ENCODE measurements at places on chromosomes 13 and 19.

- DNase-seq: no peak
These were observed 107.9 kb downstream of the RGCC start for GRCh38 chr13:41565216-41565615.

- no peak for DNase-seq
These were observed 1.2 kb downstream of the USPL1 start for GRCh38 chr13:30618930-30619279.

DNA sequence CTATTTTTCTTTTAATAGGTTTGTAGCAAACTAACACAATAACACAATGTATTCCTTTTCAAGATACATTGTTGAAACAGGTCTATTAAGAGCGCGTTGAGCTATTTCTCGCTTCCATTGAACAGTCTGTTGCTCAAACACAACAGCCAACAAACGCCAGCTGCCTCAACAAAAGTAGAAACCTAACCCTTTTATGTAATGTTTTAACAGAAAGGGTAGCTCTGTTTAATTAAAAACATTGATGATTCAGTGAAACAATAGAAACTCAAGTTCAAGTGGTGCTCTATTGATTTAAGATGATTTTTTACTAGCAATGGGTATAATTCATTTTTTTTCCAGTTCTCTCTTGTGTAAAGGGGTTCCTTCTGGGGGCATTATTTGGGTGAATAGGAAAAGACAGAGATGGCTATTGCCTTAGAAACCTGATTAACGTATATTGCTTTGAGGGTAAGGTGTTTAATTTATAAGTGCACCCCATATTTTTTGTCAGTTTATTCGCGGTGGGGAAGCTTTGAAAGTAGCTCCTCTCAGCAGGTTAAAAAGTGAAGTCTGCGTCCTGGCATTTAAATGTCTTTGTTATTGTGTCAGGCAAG lies 14.9 kb downstream of the ZIC2 start:
- DNase-seq: no peak

GRCh38 chr19:49150106-49150943 lies 4.9 kb downstream of the HRC start:
- no peak for DNase-seq
